Activated CD4-positive, alpha-beta memory T cell treated with anti-CD3 and anti-CD28 coated beads for 36 hours (primary cell): ENCODE measurements at places on chromosomes 4 and X.

DNA sequence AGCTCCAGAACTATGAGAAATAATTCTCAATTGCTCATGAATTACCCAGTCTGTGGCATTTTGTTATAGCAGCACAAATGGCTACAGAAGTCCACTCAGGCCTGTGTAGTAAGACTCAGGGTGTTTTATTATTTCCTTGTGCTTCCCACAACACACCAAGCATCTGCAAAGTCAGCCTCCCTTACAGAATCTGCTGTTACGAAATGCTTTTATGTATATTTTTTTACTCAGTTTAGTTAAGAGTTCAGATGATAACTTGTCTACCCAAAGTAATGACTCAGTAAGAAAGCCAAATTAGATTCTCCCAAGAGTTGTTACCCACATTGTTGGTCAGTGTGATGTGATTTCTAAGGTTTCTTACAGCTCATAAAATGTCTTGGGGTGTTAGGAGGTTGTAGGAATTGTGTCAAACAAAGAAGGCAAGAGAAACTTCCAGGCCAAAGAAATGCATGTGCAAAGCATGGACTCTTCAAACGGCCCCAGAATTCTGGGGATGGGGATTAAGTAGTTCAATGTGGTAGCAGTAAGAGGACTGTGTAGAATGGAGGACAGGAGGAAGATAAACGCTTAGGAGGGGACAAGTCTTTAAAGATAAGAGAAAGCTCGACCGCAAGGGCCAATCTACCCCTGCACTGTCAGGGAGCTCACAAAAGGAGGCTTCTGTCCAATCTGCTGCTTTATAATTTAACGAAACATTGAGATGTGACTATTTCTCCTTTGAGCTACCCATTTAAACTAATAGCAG lies 35.4 kb upstream of the TMEM184C start:
- H3K36me3 ChIP-seq, result no peaks in the 10 kb centered on the region
- H3K27ac ChIP-seq, result no peak overlapping the region
- no peak overlapping the region for H3K4me3 ChIP-seq
- H3K4me1 ChIP-seq, result no peaks in the 10 kb centered on the region

DNA sequence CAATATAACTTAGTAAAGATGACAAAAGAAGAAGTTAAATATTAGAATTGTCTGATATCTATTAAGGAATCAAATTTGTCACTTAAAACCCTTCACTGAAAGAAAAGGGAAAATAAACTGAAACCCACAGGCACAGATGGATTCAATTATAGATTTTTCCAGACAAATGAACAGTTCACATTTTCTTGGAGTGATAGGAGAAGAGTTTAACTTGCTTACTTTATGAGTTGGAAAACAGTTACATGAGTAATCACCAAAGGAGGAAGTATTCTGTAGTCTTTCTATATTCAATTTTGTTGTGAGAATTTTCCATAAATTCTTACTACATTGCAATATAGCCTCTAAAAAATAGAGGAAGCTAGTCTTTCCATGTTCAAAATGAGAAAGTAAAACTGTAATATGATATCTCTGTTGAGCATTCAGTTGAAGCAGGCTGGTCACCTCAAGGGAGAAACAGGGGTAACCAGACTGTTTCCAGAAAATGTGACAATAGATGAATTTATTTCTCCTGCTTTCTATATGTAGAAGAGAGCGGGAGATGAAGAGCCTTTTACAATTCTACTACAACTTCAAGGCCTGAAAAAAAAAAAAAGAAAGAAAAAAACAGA lies 330.3 kb upstream of the EPHA5 start:
- no peaks in the 10 kb centered on the region for H3K27me3 ChIP-seq
- H3K27ac ChIP-seq, result no peak overlapping the region
- no peaks in the 10 kb centered on the region for H3K4me1 ChIP-seq
- no peaks in the 10 kb centered on the region for H3K36me3 ChIP-seq
- DNase-seq, result no peak
- H3K4me3 ChIP-seq, result no peak overlapping the region

DNA sequence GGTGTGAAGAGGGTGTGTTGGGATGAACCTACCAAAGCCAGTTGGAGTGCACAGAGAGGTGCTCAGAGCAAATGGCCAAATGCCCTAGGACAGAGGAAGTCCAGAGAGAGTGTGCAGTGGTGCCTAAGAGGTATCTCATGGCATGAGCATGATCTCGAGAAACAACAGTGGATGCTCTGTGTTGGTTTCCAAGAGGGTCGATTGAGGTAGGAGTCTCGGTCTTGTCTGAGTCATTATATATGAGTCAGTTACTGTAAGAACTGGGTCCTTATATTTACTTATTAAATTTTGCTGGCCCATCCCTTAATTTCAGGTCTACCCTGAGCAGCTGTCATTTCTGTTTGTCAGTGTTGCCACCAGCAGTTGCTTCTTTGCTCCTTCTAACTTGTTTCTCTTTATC lies 86.6 kb upstream of the TMEM150C start:
- H3K4me3 ChIP-seq, result no peak overlapping the region
- no peak overlapping the region for H3K27ac ChIP-seq
- H3K36me3 ChIP-seq, result no peaks in the 10 kb centered on the region

GRCh38 chr4:16513876-16514275 lies 287.6 kb upstream of the TAPT1 start:
- no peak overlapping the region for H3K27ac ChIP-seq
- DNase-seq, result no peak
- H3K4me1 ChIP-seq, result no peaks in the 10 kb centered on the region
- H3K4me3 ChIP-seq, result no peak overlapping the region
- no peaks in the 10 kb centered on the region for H3K36me3 ChIP-seq
- no peaks in the 10 kb centered on the region for H3K27me3 ChIP-seq

GRCh38 chr4:159145318-159145991 lies 42.6 kb downstream of the RAPGEF2 start:
- peaks cover 11% of the 10 kb centered on the region for H3K4me1 ChIP-seq
- H3K36me3 ChIP-seq, result peaks cover 4% of the 10 kb centered on the region
- no peak overlapping the region for H3K27ac ChIP-seq
- no peak for DNase-seq

DNA sequence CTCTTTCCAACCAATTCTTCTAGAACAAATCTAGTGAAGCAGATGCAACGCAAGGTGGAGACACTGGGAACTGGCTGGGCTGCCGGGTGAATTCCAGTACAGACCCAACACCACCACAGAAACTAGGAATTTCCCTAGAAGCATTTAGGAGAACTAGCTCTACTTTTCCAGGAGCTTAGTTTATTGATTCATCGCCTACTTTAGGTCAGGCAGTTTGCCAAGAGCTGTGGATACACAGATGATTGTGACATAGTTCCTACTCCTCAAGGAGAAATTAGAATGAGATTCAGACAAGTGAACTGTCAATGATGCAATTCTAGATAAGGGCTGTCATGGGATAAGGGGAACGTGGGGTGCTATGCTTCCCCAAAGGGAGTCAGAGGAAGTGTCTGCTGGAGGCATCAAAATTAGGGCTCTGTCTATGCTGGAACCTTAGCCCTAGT lies 350.0 kb downstream of the CAMK2D start:
- DNase-seq, result no peak
- no peak overlapping the region for H3K4me3 ChIP-seq
- H3K27me3 ChIP-seq, result no peaks in the 10 kb centered on the region

DNA sequence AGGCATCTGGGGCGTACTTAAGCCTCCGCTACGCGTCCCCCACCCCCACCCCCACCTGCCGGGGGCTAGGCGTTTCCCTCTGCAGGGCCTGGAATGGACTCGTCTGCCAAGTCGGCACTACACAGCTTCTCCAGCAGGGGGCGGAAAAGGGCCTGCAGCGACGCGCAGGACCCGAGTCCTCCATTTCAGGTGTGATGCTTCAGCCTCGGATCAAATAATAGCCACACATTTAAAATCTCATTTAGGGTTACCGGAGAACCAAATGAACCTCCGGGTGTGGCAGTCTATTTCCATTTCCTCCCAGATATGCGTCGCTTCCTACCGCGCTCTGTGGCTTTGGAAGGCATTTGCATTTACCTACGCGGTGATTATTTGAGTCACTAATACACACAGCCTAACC lies 2.9 kb downstream of the PAK3 start:
- no peak overlapping the region for H3K27ac ChIP-seq
- peaks cover 1% of the 10 kb centered on the region for H3K27me3 ChIP-seq
- H3K4me1 ChIP-seq, result peaks cover 22% of the 10 kb centered on the region
- H3K4me3 ChIP-seq, result peak overlapping the region; percentile 45
- H3K36me3 ChIP-seq, result no peaks in the 10 kb centered on the region

DNA sequence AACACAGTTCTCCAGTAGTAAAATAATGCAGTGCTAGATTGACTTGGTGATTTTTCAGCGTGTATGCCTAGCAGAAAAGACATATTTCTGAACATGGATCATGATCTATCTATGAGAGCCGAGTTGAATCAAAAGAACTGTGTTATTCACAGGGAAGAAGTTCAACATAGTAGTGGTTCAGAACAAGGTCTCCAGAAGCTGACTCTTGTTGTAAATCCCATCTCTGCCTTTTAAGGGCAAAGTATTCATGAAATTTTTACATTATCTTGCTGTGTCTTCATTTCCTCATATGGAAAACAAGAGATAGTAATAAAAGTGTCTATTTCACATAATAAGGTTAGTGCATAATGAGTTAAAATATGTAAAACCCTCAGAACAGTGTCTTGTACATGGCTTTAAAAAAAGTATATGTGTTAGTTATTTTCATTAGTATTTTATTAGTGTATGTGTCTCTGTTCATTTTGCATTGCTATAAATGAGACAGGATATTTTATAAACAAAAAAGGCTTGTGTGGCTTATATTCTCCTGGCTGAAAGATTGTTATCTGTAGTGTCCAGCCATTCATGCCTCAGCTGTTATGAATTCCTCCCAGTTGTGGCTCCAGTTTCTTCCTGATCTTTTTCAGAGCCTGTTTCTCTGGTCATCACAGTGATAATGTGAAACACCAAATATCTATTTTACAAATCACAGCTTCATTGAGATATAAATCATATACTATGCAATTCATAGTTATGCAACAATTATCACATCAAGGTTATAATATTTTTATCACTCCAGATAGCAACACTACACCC lies 1351.2 kb downstream of the STIM2 start:
- DNase-seq, result no peak
- H3K36me3 ChIP-seq, result no peaks in the 10 kb centered on the region
- no peaks in the 10 kb centered on the region for H3K27me3 ChIP-seq
- H3K4me3 ChIP-seq, result no peak overlapping the region

DNA sequence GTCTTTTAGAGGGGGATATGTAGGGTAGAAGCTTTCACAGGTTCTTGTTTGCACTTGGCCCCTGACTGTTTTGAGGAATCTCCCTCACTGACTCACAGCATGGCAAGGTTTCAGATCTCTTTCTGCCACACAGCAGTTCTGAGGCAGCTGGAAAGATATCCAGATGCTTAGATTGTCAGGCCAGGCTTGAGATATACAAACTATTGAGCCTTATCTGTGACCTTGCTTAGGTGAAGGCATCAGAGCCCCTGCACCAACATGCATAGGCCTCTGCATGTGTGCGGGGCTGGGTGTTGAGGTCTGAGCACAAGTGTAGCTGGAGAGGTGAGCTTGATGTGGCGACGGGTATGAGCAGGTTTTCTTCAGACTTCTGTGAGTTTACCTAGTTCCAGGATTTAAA lies 80.9 kb upstream of the MSANTD1 start:
- peaks cover 65% of the 10 kb centered on the region for H3K36me3 ChIP-seq
- DNase-seq, result no peak

DNA sequence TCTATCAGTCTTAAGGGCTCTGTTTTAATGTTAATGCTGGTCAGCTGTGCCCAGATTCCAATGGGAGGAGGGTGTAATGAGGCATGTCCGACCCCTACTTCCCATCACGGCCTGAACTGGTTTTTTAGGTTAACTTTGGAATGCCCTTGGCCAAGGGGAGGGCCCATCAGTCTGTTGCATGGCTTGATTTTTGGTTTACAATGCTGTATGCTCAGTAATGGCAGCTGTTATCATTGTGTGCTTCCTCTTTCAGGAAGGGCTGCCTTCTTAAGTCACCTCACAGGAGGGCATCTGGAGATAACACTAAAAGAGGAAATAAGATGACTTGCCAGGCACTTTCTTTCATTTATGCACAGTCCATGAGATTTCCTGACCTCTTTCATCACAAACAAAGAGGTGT lies 36.3 kb downstream of the ATXN3L start:
- H3K4me3 ChIP-seq, result no peak overlapping the region
- H3K36me3 ChIP-seq, result no peaks in the 10 kb centered on the region
- peaks cover 6% of the 10 kb centered on the region for H3K4me1 ChIP-seq
- H3K27ac ChIP-seq, result no peak overlapping the region
- no peaks in the 10 kb centered on the region for H3K27me3 ChIP-seq
- no peak for DNase-seq

- H3K27me3 ChIP-seq, result no peaks in the 10 kb centered on the region
- no peak for DNase-seq
- H3K4me1 ChIP-seq, result no peaks in the 10 kb centered on the region
- no peak overlapping the region for H3K4me3 ChIP-seq
Observed at GRCh38 chr4:181219783-181220416, 1023.3 kb upstream of the TENM3 start.

- no peak for DNase-seq
- H3K4me1 ChIP-seq, result peaks cover 34% of the 10 kb centered on the region
- no peaks in the 10 kb centered on the region for H3K36me3 ChIP-seq
- no peaks in the 10 kb centered on the region for H3K27me3 ChIP-seq
- no peak overlapping the region for H3K27ac ChIP-seq
- H3K4me3 ChIP-seq, result no peak overlapping the region
Observed at GRCh38 chr4:101200561-101200960, 146.8 kb downstream of the PPP3CA start.

GRCh38 chr4:187387739-187388138 lies 607.8 kb upstream of the ZFP42 start:
- DNase-seq, result no peak
- H3K27me3 ChIP-seq, result no peaks in the 10 kb centered on the region
- H3K4me3 ChIP-seq, result no peak overlapping the region
- no peaks in the 10 kb centered on the region for H3K4me1 ChIP-seq

DNA sequence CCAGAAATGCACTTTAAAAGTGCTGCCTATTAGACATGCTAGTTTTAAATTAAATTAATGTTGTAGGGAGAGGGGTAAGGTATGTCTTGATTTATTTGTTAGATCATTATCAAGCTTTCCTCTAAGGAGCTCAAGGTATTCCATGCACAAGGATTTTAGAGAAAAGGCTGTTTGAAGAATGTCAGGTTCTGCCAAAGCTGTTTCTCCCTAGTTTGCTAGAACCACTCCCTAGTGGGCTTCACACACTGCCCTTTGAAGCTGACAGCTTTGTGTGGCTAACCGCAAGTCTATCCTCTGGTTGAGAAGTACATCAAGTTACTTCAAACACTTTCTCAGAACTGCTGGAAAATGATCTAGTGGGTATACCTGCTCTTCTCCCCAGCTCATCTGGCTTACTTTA lies 32.3 kb downstream of the RASL11B start:
- no peak for DNase-seq
- H3K4me3 ChIP-seq, result no peak overlapping the region
- no peak overlapping the region for H3K27ac ChIP-seq
- H3K27me3 ChIP-seq, result no peaks in the 10 kb centered on the region

GRCh38 chr4:119579823-119580222 lies 48.8 kb downstream of the PDE5A start:
- no peak overlapping the region for H3K27ac ChIP-seq
- H3K27me3 ChIP-seq, result no peaks in the 10 kb centered on the region
- no peak for DNase-seq
- no peaks in the 10 kb centered on the region for H3K4me1 ChIP-seq
- H3K4me3 ChIP-seq, result no peak overlapping the region
